ENCODE measurements at places on chromosomes 5 and 9.

- DNase-seq: no peak
These were observed 300.7 kb downstream of the MSX2 start for GRCh38 chr5:175025077-175025476.

GRCh38 chr5:94423411-94423810 is 195.0 kb downstream of the KIAA0825 start:
- DNase-seq: no peak

- no peak for DNase-seq
These were observed 80.0 kb upstream of the PTGER4 start for GRCh38 chr5:40599676-40600075.

DNA sequence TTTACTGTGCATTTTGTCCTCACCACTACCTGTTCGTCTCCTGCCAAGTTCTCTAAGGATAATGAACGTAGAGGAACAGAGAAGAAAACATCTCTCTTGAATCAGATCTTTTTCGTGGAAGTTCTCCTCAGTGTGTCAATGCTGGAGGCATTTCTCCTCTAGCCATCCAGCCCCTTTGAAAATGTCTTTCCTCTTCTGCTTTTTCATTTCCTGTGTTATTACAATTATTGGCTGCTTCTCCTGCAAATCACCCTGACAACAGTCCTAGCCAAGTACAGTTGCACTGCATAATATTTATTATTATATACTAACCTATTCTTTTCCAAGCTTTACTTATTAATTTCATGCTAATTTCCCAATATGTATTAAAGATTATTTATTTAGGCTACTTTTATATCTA is 61.8 kb upstream of the TRPM3 start:
- no peak for DNase-seq

DNA sequence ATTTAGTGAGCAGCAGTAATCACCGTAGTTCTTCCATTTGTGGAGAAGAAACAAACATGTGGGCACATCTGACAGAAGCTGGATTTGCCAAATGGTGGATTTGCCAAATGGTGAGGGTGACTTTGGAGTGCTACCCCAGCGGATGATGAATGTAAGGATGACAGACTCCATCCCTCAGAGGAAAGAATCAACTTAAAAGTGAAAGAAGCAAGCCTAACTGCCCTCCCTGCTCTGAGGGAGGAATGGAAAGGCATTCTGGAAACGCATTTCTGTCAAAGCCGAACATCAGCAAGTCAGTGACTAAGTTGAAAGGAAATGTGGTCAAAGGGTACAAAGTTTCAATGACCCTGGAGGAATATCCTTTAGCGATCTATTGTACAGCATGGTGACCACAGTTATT is 143.5 kb downstream of the GPBP1 start:
- DNase-seq: no peak

DNA sequence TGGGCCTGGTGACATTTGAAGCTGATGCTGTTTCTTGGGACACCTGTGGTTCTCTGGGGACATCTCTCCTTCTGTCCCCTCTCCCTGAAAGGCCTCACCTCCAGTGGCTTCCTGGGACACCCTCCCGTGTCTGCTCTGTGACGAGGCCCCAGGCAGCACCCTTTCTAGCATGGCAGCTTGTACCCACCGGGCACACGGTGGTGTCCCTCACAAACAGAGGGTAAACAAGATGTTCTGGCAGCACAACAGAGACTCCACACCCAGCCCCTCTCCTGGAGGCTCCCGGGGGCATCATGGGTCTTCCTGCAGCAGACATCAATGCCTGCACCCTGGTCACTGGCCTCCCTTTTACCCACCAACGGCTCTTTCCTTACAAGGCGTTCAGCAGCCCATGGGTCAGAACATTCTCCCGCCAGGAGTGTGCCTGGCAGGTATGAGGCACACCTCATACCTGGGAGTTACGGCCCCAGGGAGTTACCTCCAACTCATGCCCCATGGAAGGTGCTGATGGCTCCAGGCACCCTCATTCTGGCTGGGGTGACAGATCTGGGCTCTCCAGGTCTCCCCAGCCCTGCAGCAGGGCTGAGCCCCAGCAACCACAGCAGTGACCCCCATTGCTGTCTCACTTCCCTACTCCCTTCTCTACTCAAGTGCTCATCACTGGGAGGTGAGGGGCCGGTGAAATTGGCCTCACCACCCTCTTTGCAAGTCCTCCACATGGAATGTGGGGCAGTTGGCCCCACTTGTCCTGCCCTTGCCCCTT is 51.1 kb downstream of the BARX1 start:
- no peak for DNase-seq

GRCh38 chr5:151483176-151483575 is 35.8 kb downstream of the SLC36A1 start:
- DNase-seq: no peak

- DNase-seq: peak; percentile 89
These were observed at the start of gene ARHGEF28 for GRCh38 chr5:73625944-73626811. Gene ARHGEF28 (plus strand): TSS chr5:73626196. CDS start chr5:73684852, 58,656 bp downstream.

- no peak for DNase-seq
These were observed 10.5 kb upstream of the MYOT start for GRCh38 chr5:137856916-137857862.

DNA sequence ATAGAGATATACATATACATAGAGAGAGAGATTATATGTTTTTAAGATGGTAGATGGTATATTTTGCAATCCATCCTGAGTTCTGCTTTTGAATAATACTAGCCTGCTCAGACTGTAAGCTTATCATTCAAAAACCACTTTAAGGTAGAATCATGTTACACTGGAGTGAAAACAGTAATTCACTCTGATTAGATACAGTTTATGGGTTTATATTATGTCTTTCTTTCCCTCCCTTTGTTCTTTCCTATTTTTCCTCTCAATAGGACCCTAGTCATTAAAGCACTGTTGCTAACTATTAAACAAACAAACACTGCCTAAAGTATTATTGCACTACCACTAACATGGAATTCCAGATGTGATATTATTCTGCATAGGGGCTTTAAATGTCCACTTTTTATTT is 202.0 kb downstream of the ADAMTSL1 start:
- no peak for DNase-seq

GRCh38 chr5:134139377-134139851 is 24.9 kb downstream of the TCF7 start:
- no peak for DNase-seq

GRCh38 chr5:134803821-134804220 is 41.9 kb upstream of the C5orf24 start:
- no peak for DNase-seq

- no peak for DNase-seq
These were observed 14.2 kb upstream of the KIF27 start for GRCh38 chr9:83935276-83935935.

DNA sequence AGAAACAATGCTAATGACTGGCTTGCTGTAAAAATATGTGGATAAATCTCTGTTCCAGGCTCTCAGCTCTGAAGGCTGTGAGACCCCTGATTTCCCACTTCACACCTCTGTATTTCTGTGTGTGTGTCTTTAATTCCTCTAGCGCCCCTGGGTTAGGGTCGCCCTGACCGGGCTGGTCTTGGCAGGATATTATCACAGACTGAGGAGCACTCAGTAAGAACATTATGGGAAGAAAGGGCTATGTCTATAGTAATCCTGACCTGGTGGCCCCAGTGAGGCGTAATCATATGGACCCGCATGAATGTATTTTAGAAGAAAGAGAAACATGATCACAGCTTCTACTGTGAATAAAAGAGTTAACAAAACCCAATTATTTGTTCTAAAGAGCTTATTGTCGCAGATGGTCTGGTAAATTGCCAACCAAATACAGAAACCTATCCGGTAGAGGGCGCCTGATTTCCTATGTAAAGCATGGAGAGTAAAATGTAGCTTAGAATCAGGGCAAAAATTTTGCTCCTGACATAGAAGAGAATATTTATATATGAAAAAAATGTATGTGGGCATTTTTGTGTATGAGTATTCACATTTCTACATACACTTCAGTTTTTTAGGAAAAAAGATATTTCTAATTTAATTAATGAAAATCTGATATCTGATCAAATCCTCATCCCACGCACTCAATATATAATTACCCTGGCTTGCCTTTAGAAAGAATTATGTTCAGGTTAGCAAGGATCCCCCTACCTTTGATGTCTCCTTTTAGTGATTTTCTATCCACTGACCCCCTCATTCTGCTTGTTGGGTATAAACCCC is 5.8 kb upstream of the IFNA1 start:
- peak; percentile 41 for DNase-seq

GRCh38 chr9:20701060-20701459 is 17.0 kb downstream of the FOCAD start:
- no peak for DNase-seq

GRCh38 chr9:14445946-14446345 is 132.0 kb upstream of the NFIB start:
- no peak for DNase-seq

DNA sequence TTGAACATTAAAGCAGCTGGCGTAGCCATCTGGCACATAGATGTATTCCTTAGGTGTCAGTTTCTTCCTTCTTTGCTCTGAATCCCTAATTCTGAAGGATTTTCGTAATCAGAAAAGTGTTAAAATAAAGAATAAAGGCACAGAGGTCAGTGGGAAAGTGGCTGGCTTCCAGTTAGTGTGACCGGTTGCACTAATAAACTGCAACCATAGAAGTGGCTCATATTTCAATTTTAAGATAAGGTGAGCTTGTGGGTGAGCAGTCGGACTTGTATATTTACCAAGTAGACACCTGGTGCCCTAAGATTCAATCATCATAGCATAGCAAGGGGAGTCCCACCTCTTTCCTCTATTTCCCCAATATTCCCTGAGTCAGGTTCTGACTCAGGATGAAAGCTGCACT is 459.6 kb downstream of the ACTL7B start:
- DNase-seq: no peak

GRCh38 chr9:97812247-97812543 is 40.8 kb upstream of the FOXE1 start:
- no peak for DNase-seq

DNA sequence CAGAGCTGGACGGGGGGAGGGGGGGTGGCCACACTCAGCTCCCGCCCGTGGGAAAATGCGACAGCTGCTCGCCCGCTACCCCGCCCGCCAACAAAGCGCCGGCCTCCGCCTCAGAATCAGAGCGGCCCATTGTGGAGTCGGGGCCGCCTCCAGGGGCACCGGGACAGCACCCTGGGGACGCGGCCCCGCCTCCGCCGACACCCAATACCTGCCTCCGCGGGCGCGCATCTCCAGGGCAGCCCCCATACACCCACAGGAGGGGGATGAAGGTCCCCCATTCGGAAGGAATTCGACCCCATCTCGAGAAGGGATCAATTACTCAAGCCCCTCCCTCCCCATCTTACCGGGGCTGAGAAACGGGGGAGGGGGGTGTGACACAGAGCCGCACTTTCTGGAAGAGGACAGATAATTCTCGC is 1.3 kb downstream of the NOTCH1 start:
- peak; percentile 69 for DNase-seq

DNA sequence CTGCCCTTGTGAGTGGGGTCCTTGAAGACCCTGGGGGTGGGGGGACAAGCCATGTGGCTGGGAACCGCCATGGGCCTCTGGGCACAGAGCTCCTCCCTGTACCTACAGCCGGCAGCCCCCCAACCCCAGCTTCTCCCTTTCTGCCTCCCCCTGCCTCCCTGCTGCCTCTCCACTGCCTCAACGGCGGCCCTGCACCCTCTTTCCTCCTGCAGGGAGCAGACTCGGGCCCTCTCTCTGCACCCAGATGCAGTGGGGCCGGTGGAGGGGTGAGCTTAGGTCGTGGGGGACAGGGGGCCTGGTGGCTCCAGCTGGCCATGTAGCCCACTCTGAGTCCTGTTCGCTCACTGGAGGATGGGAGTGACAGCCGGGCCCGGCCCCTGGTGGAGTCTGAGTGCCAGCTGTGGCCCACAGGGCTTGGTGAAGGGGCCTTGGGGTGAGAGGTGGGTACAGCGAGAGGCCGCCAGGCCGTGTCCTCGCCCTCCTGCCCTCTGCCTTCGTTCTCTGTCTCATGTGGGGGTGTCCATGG is 139.3 kb upstream of the COL5A1 start:
- no peak for DNase-seq

GRCh38 chr5:172243302-172243701 is 40.3 kb downstream of the UBTD2 start:
- no peak for DNase-seq

GRCh38 chr5:96538808-96539250 is 105.8 kb upstream of the PCSK1 start:
- DNase-seq: no peak

DNA sequence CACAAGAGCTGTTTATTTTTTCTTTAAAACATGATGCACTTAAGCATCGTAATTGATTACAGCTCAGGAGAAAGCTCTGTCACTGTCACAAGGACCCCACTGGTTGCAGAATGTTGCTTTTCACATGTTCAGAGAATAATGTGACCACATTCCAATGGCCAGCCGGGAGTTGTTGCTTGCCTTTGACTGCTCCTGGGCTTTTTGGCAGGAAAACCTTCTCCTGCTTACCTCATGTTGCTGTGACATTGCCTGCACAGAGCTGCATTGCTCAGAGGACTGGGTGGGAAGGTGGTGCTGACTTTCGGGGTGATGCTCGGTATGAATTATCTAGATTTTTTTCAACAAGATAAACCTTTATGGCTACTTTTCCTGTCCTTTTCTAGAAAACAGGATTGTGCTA is 88.2 kb downstream of the PALM2AKAP2 start:
- DNase-seq: no peak

DNA sequence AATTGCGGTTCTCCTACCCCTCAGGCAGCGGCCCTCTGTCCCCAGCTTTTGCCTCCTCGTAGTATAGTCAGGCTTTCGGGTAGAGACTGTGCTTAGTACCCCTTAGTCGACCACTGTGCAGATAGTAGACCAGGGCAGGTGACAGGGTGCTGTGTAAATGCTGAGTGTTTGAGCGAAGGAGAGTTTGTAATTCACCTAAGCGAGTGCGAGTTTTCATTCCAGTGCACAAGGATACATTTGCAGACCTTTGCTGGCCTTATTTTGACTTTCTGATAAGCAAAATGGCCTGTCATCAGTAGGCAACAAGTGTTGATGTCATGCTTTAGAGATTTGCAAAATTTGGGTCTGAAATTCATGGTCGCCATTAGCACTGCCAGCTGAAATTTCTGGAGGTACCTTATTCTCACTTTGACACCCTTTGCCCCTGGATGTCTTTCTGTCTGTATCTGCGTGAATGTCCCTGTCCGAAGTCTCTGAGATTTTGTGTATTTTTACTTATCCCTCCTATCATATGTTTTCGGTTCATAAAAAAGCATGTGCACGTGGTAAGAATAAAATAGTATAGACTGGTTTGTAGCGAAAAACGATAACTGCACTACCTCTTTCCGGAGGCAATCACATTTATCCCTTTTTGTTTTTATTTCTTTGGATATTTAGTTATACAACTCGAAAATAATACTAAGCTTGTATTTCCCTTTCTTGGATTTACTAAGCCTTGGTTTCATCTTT is 1.9 kb downstream of the LMNB1 start:
- DNase-seq: no peak

- DNase-seq: no peak
These were observed 2115.0 kb downstream of the MAT2B start for GRCh38 chr5:165620394-165620793.
